ENCODE measurements at places on chromosomes 2 and 18. TPM values are rescaled to one million over a fixed set of nuclear protein-coding genes. Genes with fewer than 3 reads are reported as not detected.

POTEC gene
- not detected for total RNA-seq

DOK6 gene
- total RNA-seq, result not detected

ALK gene
- not detected for total RNA-seq

DNER gene
- 10.2 TPM for total RNA-seq

GAREM2 gene
- total RNA-seq, result 5.0 TPM

GAD1 gene
- total RNA-seq, result 0.61 TPM

XDH gene
- total RNA-seq, result 1.2 TPM

TUBA3D gene
- total RNA-seq, result 0.43 TPM

SH3BP4 gene
- 34.4 TPM for total RNA-seq

PKDCC gene
- 17.1 TPM for total RNA-seq

AGXT gene
- not detected for total RNA-seq

SKA1 gene
- total RNA-seq, result 12.0 TPM

USP40 gene
- 22.4 TPM for total RNA-seq

RAD51AP2 gene
- total RNA-seq, result not detected

FOXI3 gene
- total RNA-seq, result not detected

CSRNP3 gene
- not detected for total RNA-seq

SNED1 gene
- total RNA-seq, result 0.18 TPM

CHMP3 gene
- 125 TPM for total RNA-seq

TCF4 gene
- total RNA-seq, result 1.3 TPM

PDE11A gene
- total RNA-seq, result 0.47 TPM

CD8B2 gene
- total RNA-seq, result not detected

ZNF385B gene
- not detected for total RNA-seq

FBXO48 gene
- total RNA-seq, result 0.52 TPM

RAX gene
- not detected for total RNA-seq

ZNF2 gene
- 3.0 TPM for total RNA-seq

EFR3B gene
- 14.7 TPM for total RNA-seq

CCDC138 gene
- 8.1 TPM for total RNA-seq

ARHGAP15 gene
- total RNA-seq, result not detected

ST6GAL2 gene
- 14.9 TPM for total RNA-seq

DUSP19 gene
- 0.55 TPM for total RNA-seq

PRKAG3 gene
- total RNA-seq, result not detected

LRRC30 gene
- not detected for total RNA-seq

CTAGE1 gene
- not detected for total RNA-seq

SF3B1 gene
- total RNA-seq, result 131 TPM
